ENCODE measurements at places on chromosomes 13 and 19.
A peak's percentile ranks its signal among the peaks of the same experiment; 100 is the strongest.

DNA sequence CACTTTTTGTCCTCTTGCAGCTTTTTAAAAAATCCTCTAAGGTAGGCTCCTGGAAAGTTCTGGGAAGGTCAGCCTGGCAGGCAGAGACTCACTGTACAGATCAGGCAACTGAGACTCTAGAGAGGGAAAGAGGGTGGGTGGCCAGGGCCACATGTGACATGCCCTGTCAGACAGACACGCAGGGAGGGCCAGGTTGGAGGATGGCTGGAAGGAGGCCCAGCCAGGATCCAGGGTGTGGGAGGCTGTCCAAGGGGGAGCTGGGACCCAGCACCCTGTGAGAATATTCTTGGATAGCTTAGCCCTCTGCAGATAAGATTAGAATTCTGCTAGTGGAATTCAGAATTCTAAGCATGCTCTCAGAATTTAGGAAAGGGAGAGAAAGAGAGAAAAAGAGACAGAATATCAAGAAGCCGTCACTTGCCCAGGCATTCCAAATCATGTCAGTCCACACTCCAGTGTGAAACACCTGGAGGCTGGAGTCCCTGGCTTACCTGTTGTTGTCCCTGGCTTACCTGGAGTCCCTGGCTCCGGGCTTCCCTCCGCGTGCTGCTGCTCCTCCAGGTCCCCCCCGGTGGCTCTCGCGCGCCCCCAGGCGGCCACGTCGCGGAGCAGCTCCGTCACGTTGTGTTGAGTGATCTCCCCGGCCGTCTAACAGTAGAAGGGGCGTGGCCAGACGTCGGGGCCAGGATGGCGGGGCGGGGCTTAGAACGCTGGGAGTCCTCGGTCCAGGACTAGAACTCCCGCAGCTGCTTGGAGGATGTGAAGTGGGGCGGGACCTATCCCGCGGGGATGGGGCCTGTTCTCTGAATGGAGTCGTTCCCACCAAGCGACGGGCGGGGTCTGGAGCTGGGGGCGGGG lies 2.8 kb upstream of the TNNI3 start:
- DNase-seq = peak; percentile 81

DNA sequence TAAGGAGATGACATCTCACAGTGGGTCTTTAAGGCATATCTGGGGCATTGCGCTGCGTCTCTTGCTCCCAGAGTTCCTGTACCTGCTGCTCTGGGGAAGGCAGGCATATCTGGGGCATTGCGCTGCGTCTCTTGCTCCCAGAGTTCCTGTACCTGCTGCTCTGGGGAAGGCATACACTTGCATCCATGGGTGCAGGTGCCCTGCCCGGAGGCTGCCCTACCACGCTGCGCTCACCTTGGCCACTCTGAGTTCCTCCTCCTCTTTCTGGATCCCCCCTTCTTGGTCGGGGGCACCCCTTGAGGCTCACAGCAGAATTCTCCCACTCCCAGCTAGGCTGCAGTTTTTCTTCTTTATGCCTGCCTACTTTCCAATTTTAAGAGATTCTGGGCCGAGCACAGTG lies 60.9 kb upstream of the TMTC4 start:
- DNase-seq = no peak

DNA sequence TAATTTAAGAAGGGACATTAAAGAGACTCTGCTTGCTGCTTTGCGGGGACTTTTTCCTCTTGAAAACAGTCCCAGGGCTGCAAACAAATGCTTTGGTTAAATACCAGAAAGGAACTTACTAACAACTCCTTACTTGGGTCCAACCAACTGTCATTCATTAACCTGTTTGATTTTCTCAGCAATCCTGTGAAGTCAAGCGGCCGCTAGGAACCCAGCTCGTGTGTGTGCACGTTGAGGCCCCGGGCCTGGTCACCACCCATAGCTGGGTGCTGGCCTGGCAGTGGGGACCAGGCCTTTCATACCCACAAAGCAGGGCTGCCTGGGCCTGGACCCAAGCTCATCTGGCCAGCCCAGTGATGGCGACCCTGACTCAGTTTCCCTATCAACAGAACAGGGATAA lies 50.7 kb downstream of the C1QTNF9 start:
- no peak for DNase-seq

DNA sequence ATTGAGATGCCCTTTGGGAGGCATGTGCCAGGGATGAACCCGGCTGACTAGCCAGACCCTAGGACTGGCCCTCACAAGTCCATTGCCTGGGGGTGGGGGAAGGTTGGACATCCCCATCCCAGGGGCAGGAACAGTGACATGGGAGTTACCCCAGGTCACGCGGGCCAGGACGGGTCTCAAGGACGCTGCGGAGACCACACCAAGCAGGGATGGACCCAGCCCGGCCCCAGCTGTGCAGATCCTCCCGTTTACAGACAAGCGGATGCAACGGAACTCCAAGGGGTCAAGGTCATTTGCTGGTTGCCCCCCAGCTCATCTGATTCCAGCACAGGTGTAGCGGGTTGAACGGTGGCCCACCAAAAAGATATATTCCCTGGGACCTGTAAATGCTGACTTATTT lies 20.0 kb downstream of the F2RL3 start:
- DNase-seq = no peak

- no peak for DNase-seq
These were observed 28.3 kb upstream of the CEBPG start for GRCh38 chr19:33345163-33345562.

GRCh38 chr13:110264685-110265275 lies 42.2 kb downstream of the COL4A1 start:
- no peak for DNase-seq

- no peak for DNase-seq
These were observed 40.6 kb downstream of the ZIC5 start for GRCh38 chr13:99930925-99931324.

- DNase-seq = no peak
These were observed 409.0 kb downstream of the COG6 start for GRCh38 chr13:40064154-40065097.

DNA sequence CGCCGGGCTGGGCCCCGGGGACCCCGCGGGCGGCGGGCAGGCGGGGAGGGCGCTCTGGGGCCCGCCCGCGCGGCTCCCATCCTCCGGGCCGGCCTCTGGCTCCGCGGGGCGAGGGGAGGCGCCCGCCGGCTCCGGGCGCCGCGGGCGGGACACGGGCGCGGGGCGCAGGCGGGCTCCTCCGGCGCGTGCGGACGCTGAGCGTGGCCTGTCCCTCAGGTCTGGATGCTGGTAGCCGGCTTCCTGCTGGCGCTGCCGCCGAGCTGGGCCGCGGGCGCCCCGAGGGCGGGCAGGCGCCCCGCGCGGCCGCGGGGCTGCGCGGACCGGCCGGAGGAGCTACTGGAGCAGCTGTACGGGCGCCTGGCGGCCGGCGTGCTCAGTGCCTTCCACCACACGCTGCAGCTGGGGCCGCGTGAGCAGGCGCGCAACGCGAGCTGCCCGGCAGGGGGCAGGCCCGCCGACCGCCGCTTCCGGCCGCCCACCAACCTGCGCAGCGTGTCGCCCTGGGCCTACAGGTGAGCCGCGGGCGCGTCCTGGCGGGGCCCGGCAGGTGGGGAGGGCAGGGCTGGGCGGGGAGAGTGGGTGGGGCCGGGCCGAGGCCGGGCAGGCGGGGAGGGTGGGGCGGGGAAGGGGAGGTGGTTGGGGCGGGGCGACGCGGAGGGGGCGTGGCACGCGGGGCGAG lies 420 bp downstream of the IL17D start:
- peak; percentile 75 for DNase-seq

- peak; percentile 67 for DNase-seq
These were observed 8.2 kb upstream of the MEIS3 start for GRCh38 chr19:47427241-47428176.
